ENCODE measurements at places on chromosomes 2 and 18. TPM values are rescaled to one million over a fixed set of nuclear protein-coding genes. Genes with fewer than 3 reads are reported as not detected.

NT5DC4 gene
- 6.1 TPM for total RNA-seq

IL1F10 gene
- not detected for total RNA-seq

TMBIM1 gene
- 187 TPM for total RNA-seq

OSBPL6 gene
- total RNA-seq = 3.5 TPM

TLX2 gene
- total RNA-seq = 3.8 TPM

TMEFF2 gene
- not detected for total RNA-seq

G6PC2 gene
- not detected for total RNA-seq

LOXHD1 gene
- total RNA-seq = not detected

GLI2 gene
- total RNA-seq = 11.6 TPM

LDLRAD4 gene
- total RNA-seq = 1.2 TPM

GPR45 gene
- not detected for total RNA-seq

MBD2 gene
- 80.9 TPM for total RNA-seq

HNRNPLL gene
- 38.1 TPM for total RNA-seq

RAX gene
- not detected for total RNA-seq

CCNT2 gene
- total RNA-seq = 19.1 TPM

CRYGC gene
- total RNA-seq = not detected

UGT1A3 gene
- total RNA-seq = 67.1 TPM

TTR gene
- total RNA-seq = not detected

RAMP1 gene
- total RNA-seq = 48.5 TPM

NCKAP5 gene
- total RNA-seq = not detected

ANKRD30BL gene
- total RNA-seq = not detected

FAM110C gene
- 21.1 TPM for total RNA-seq

SCYGR4 gene
- not detected for total RNA-seq

VIL1 gene
- not detected for total RNA-seq

MEX3C gene
- total RNA-seq = 26.2 TPM

TCF4 gene
- total RNA-seq = 0.74 TPM

NYAP2 gene
- total RNA-seq = 0.30 TPM

GKN2 gene
- not detected for total RNA-seq
